Activated CD4-positive, alpha-beta T cell treated with anti-CD3 and anti-CD28 coated beads for 48 hours (primary cell): ENCODE measurements at places on chromosomes 2 and 18.
A peak's percentile ranks its signal among the peaks of the same experiment; 100 is the strongest.

DNA sequence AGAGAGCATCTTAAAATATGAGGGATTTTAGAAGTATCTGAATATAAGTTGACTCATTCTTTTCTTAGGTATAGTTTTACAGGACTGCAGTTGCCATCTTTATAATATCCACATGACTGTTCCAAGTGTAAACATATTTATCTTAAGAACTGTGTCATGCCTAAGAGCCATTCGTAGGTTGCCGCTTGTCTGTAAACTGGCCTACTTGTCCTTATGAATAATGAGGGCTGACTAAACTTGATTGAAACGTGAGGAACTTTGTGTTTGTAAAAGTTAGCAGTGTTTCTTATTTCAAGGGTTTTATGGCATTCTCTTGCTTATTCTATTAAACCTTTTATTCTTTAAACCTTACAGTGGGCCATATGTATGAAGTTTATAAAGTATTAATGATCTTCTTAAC, 99.6 kb downstream of the MAP3K20 start:
- no peak for DNase-seq

DNA sequence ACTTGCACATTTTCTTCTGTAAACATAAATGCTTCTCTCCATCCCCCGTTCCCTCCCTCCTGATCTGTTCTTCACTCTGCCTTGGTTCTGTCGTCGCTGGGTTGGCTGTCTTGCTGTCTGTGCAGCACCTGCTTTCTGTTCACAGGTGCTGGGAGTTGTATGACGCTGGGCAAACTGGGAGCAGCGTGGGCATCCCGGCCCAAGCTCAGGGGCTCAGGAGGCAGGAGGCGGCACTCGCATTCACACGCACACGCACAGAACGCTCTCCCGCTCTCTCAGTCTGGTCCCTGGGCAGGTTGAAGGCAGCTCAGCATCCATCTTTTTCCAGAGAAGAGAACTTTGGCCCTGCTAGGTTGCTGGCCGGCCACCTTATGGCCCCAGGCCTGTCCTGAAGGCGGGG, 55.7 kb downstream of the GBX2 start:
- DNase-seq = no peak

DNA sequence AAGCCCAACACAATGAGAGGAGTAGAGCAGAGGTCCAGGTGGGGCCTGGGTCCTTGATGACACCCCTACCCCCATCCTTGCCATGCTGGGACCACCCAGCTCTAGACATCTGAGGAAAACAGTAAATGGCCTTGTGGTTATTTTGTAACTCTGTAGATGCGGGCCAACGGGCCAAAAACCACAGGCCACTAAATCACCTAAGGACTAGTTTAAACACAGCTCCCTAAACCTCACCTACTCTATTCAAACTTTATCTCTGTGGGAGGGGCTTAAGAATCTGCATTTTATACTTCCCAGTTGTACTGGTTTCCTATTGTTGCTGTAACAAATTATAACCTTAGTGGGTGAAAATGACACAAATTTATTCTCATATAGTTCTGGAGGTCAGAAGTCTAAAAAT, 19.0 kb upstream of the SERTAD2 start:
- no peak for DNase-seq

DNA sequence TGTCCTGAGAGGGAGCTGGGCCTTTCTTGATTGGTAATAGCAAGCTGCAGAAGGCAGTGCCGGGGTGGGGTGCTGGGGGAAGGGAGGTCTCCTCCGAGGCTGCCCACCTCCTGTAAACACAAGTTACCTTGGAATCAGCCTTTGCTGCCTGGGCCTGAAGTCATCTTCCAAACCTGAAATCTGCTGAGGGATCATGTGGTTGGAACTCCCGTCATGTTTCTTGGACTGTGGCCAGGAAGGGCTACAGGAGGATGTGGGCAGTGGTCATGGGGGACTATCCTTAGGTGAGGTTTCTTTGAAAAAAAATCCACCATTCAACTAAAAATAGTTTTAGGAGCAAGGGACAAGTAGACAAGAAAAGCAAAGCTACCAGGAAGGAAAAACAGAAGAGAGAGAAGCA, 74.2 kb downstream of the CDK15 start:
- no peak for DNase-seq

GRCh38 chr2:144170179-144170578, 349.7 kb downstream of the ZEB2 start:
- no peak for DNase-seq

- no peak for DNase-seq
These were observed 49.6 kb upstream of the PTH2R start for GRCh38 chr2:208356846-208357574.

GRCh38 chr2:36406296-36406695, 50.7 kb downstream of the CRIM1 start:
- DNase-seq = no peak

- no peak for DNase-seq
These were observed 172.0 kb upstream of the SIX3 start for GRCh38 chr2:44769349-44770011.

DNA sequence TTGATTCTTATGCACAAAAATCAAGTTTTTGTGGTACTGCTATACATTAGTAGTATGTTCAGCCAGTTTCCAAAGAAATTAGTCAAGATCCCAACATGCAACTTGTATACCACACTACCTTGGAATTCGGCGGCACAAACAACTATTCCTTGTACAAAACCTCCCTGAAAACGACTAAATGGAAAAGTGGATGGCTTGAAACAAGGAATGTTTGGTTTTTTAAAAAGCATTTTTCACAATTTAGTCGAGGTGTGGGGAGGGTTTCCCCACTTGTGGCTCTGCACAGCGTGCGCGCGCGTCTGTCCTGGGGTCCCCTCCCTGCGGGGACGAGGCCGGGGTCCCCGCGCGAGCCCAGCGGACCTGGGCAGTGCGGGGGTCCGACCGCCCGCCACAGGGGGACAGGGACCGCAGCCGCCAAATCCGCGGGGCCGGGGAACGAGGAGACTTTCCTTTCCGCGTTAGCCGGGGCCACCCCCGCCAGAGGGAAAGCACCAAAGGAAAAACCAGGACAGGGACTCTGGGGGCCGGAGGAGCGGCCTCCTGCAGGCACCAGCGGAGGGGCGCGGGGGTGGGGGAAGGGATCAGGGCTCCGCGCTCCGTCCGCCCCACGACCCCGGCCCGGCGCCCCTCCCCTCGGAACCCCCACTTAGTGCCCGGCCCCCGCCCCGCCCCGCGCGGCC, 534 bp upstream of the SOCS6 start:
- DNase-seq = no peak

- DNase-seq = no peak
These were observed 340.8 kb downstream of the ERBB4 start for GRCh38 chr2:212197776-212198175.

- no peak for DNase-seq
These were observed 64.5 kb downstream of the TSPYL6 start for GRCh38 chr2:54191361-54192135.

DNA sequence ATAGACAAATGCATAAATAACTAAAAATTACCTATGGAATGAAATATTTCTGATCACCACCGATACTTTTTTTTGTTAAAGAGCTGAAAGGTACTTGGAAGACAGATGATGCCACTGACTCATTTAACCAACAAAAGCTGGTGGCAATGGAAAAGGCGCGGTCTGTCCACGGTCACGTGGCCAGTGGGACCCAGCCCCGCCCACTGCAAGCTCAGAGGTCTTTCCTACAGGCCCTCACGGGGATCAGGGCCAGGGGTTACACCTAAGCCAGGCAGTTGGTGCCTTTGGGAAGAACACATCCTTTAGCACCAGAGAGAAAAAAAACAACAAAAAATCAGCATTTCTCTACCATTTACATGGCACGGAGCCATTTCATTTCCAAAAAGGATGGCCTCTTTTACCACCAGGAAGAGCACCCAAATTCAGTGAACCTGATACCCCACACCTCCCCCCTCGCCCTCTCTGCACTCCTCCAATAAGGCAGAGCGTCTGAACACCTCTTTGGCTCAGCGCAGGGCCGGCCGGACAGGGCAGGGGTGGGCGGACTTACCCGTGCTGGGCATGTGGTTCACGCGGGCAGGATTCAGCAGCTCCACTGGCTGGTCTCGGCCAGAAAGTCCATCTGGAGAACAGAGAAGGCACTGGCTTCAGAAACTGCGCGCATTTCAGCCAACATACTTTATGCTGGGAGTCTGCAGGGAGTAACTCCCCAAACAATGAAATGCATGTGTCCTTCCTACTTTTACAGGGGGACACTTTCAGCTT, 164.6 kb downstream of the HDAC4 start:
- no peak for DNase-seq

- DNase-seq = peak; percentile 4
These were observed 98.5 kb downstream of the DSEL start for GRCh38 chr18:67417864-67418523.
